Activated T-helper 1 cell treated with Interleukin-2 at 50 U/mL for 16 hours (primary cell): ENCODE measurements at places on chromosomes 11 and 22.

- no peak for DNase-seq
Observed at GRCh38 chr22:34973016-34973415, 92.9 kb upstream of the ISX start.

DNA sequence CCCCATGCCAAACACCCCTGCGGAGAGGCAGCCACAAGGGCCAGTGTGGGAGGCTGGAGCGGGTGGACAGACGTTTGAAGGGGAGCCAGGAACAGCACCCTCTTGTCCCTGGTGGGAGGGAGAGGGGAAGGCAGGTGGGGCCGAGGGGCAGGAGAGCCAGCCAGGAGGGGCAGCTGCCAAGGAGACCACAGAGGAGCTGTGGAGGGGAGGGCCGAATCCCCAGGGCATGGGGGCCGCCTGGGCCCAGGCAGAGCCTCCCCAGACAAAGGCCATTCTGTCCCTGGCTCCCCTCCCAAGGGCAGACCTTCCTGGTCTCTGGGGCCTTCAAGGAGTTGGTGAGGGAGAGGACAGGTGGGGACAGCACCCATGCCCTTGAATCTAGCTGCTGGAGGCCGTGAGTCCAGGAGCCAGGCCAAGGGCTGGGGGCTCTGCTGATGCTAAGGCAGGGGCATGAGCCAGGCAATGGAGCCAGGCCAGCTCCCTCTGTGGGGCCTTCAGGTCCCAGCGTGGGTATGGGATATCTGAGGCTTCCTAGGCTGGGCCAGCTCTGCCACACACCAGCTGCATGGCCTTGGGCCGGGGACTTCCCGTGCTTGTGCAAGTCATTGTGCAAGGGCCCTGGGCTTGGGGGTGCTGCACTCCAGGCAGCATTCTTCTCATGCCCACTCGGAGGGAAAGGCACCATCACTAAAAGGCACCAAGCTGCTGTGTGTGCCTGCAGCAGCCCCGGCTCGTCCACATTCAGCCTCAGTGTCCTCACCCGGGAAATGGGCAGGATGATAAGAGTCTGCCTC, 11.4 kb downstream of the EMID1 start:
- DNase-seq, result no peak

- DNase-seq, result no peak
Observed at GRCh38 chr11:126991596-126991995, 9.0 kb downstream of the KIRREL3 start.

GRCh38 chr11:32152216-32152615, 61.3 kb downstream of the RCN1 start:
- DNase-seq, result no peak

GRCh38 chr11:44637487-44637886, 72.0 kb downstream of the CD82 start:
- DNase-seq, result no peak

- DNase-seq, result no peak
Observed at GRCh38 chr22:46054091-46055073, 77.4 kb upstream of the WNT7B start.

- no peak for DNase-seq
Observed at GRCh38 chr22:30859714-30860095, 108.9 kb downstream of the MORC2 start.

DNA sequence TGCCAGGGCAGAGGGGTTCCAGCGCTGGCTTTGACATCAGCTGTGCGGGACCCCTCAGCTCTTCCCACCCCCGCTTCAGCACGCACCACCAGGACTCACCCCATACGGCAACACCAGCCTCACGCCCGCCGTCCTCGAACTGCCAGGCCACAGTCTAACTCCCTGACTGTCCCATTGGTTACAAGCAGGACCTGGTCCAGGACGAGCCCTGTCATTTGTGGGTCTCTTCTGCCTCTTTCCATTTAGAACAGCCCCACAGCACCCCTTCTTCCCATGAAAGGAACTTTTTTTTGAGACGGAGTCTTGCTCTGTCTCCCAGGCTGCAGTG, 81.7 kb downstream of the PHF21B start:
- no peak for DNase-seq

DNA sequence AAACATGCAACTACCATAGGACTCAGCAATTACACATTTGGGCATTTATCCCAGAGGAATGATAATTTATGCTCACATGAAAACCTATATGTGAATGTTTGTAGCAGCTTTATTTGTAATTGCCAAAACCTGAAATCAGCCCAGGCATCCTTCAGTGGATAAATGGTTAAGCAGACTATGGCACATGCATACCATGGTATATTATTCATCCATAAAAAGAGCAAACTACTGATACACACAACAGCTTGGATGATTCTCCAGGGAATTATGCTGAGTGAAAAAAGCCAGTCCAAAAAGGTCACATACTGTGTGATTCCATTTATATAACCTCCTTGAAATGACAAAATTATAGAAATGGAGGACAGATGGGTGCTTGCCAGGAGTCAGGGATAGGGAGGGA, 86.7 kb downstream of the ALX4 start:
- no peak for DNase-seq

- no peak for DNase-seq
Observed at GRCh38 chr11:12750181-12750580, 76.0 kb downstream of the TEAD1 start.

- no peak for DNase-seq
Observed at GRCh38 chr11:6586434-6587359, 16.7 kb downstream of the RRP8 start.

GRCh38 chr11:68338051-68338780, 25.8 kb downstream of the LRP5 start:
- no peak for DNase-seq

- no peak for DNase-seq
Observed at GRCh38 chr11:130999992-131000770, 83.9 kb upstream of the SNX19 start.

GRCh38 chr11:15006139-15006759, 34.1 kb upstream of the CALCA start:
- no peak for DNase-seq

GRCh38 chr11:110295531-110296225, 736 bp downstream of the RDX start:
- peak; percentile 33 for DNase-seq

DNA sequence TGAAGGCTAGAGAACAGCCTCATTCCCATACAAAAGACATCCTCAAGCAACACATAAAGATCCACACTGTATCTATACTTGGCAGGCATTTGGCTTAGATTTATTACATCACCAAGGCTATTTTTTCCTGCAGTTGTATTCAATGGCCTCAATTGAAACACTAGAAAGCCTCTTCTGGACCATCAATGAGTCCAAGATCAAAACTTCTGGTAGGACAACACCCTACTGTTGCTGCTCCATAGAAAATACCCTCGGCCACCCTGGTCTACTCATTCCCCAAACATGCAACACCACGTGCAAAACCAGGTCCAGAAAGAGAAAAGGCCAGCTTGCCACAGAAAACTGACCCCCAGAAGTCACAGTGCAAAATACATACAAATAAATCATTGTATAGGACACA, 56.9 kb upstream of the CADM1 start:
- no peak for DNase-seq

GRCh38 chr22:24433828-24434470, 6.5 kb downstream of the ADORA2A start:
- no peak for DNase-seq

- no peak for DNase-seq
Observed at GRCh38 chr22:32562916-32563315, 88.3 kb downstream of the FBXO7 start.

DNA sequence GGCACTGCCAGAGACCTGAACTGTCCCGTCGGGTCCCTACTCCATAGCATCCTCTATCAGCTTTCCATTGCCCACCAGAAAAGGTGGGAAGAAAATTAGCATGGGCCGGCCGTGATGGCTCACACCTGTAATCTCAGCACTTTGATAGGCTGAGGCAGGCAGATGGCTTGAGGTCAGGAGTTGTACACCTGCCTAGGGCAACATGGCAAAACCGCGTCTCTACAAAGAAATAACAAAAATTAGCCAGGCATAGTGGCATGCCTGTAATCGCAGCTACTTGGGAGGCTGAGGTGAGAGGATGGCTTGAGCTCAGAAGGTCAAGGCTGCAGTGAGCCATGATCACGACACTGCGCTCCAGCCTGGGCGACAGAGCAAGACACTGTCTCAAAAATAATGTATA, 3.5 kb downstream of the SLC25A18 start:
- no peak for DNase-seq

- DNase-seq, result no peak
Observed at GRCh38 chr11:3982431-3982830, 112.2 kb upstream of the RRM1 start.

GRCh38 chr11:6458352-6459098, 15.2 kb downstream of the TRIM3 start:
- DNase-seq, result no peak

DNA sequence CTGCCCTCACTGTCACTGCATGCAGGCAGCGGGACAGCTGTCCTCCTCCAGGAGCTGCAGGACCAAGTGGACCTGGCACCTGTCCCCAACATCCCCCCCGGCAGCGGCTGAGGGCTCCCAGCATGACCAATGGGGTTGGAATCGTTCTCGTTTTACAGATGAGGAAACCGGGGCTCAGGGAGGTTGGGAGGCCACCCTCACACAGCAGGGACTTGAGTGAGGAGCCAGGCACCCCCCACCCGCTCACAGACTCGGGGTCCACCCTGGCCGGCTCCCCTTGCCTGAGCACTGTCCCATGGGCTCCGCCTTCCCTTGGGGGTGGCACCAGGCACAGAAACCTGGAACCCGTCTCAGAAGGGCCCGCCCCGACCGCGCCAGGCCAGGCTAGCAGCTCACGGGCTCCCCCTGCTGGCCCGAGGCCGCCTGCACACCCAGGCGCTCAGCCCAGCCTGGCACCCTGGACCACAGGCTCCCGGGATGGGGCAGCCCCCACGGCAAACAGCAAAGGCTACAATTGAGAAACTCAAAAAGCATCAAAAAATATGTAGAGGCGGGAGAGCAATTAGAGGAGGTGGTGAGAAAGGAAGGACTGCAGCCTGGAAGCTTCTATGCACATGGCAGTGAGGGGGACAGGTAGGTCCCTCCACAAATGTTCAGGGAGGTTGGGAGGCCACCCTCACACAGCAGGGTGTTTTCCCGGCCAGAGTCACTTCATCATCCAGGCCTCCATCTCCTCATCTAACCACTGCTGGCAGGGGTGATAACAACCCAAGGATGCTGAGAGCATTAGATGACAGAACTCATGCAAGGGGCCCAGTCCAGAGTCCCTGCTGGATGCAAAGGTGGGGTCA, 12.8 kb downstream of the MACROD1 start:
- DNase-seq, result peak; percentile 59

GRCh38 chr22:36129486-36130388, 30.8 kb downstream of the APOL3 start:
- no peak for DNase-seq

DNA sequence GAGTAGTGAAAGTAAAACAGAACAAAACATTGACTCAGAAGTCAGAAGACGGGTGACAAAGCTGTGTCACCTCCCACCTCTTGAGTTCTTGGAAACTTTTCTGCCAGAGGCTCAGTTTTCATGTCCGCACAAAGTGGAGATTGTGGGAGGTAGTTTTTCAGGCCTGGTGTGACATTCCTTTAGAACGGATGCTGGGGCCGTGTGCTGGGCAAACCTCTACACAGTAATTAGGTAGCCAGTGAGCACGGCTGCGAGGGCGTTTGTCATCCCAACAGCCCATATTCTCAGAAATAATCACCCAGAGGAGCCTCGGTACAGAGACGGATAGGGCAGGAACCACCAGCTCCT, 1054.4 kb downstream of the TBC1D22A start:
- DNase-seq, result no peak

DNA sequence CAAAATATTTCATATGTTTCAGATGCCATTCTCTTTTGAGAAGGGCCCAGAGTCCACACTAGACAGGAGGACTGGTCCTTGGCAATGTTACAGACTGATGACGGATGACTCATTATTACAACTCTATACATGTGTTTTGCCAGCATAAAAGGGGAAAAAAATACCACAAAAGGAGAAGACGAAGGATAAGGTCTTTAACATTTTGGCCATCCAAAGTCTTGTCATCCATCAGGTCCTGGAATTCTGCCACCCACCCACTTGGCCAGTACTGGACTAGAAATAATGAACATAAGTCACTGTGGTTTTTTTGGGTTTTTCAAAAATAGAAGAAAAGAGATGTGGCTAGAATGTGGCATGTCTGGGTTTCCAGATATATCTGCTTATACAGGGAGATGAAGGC, 57.7 kb upstream of the BDNF start:
- no peak for DNase-seq

- no peak for DNase-seq
Observed at GRCh38 chr11:1422481-1422880, 32.7 kb downstream of the BRSK2 start.

DNA sequence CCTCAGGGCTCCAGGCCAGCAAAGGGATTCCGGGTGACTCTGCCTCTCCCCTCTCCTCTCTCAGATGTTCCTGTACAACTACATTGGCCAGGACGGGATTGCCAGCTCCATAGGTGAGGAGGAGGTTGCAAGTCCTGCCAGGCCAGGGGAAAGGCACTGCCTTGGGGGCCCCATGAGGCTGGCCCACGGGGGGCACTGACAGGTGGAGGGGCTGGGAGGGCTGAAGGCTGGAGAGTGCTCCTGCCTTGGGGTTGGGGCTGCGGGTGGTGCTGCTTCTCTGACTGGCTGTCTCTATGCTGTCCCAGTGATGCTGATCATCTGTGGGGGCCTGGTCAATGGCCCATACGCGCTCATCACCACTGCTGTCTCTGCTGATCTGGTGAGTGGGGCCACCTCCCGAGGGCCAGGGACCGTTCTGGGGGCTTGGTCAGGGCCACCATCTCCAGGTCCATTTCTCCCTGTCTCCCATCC, 21.7 kb downstream of the SLC37A2 start:
- no peak for DNase-seq

- no peak for DNase-seq
Observed at GRCh38 chr22:41341990-41342389, 39.8 kb upstream of the TEF start.

DNA sequence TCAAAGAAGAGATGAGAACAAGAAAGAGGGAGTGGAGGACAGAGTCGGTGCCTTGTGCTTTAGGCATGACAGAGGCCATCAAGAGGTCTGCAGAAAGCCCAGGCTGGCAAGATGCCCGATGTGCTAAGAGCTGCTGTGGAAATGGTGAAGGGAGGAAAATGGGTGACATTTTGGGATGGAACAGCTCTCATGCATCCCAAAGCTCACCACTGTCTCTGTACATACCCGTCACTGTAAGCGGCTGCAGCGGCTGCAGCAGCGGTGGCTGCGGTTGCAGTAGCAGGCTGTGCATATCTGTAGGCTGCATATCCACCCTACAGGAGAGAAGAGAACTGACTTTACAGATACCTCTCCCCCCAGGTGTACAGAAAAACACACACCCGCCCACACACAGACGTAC, 28.6 kb downstream of the APOL5 start:
- no peak for DNase-seq
